ENCODE measurements at places on chromosomes 3 and 15.

DNA sequence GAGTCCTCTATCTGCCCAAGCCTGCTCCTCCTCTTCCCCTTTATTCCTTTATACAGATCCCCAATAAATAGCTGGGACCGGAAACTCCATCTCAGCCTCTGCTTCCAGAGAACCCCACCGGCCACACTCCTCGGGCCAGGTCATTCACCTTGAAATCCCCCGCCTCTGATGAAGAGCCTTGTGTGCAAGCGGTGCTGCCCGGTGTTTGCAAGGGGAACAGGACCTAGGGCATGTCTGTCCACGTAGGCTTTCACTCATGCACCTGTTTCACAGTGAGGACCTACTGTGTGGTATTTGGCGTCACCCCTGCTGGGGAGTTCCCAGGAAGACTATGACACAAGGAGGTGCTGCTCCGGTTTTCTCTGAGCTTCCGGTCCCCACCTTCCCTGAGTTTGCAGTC, 54.0 kb downstream of the WNT7A start:
- DNase-seq = no peak

DNA sequence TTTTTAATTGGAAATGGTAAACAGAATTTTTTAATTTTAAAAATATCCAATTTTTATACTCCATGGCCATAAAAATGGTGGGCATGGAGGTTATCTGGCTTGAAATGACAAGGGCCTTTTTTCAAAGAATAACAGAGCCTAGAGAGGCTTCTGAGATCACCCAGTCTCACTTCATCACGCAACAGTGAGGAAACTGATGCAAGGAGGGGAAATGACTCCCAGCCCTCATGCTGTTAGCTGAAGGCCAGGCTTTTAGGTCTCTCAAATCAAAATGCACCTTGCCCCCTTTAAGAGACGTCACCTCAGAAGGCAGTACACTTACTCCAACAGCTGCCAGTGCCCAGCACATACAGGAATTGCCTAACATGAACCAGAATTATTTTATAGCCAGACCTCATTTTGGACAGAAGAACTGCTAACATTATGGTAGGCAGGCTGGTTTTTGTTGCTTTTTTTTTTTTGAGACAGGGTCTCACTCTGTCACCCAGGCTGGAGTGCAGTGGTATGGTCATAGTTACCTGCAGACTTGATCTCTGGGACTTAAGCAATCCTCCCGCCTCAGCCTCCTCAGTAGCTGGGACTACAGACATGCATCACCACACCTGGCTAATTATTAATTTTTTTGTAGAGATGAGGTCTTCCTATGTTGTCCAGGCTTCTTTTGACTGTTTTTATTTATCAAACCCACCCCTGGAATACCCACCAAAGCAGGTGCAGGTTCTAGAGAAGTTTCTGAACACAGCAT, 9.1 kb downstream of the RAB43 start:
- DNase-seq = no peak

GRCh38 chr3:189921770-189922169, 198.9 kb downstream of the P3H2 start:
- DNase-seq = no peak

DNA sequence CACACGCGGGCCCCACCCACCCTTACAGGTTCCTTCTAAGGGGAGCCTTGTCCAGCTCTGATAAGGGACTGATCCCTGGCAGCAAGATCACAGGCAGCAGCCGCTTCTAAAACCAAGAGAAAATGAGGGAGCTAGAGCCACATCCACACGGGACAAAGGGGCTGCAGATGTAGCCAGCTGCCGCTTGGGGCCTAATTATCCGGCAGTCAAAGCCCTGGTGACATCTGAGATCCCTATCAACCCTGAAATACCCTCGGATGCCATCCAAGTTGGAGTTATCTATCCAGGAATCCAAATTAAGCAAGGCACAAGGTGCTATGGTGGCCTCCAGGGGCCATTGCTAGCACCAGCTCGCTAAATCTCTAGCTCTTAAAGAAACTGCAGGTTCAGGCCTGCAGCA, 248.3 kb downstream of the VPS13C start:
- no peak for DNase-seq

DNA sequence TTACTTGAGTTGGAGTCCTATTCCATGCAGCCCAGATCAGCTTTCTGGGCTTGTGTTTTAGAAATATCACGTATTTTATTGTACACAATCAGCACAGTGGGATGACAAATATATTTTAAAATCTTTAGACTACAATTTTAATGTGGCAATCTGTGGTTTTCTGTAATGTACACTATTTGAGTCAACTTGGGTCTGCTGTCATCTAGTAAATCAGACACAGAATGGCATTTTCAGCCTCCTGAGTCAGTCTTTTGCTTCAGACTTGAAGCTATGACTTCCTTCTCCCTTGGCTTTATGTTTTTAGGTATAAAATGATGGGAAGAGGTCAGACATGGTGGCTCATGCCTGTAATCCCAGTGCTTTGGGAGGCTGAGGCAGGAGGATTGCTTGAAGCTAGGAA, 232.1 kb downstream of the NECTIN3 start:
- DNase-seq = no peak

All from esophagus squamous epithelium (tissue), 5 donors.